ENCODE measurements at places on chromosomes 5 and 9.

GRCh38 chr5:160923411-160923810, 71.4 kb upstream of the ATP10B start:
- DNase-seq, result no peak

GRCh38 chr5:180494510-180495181, 467 bp downstream of the CNOT6 start:
- no peak for DNase-seq

DNA sequence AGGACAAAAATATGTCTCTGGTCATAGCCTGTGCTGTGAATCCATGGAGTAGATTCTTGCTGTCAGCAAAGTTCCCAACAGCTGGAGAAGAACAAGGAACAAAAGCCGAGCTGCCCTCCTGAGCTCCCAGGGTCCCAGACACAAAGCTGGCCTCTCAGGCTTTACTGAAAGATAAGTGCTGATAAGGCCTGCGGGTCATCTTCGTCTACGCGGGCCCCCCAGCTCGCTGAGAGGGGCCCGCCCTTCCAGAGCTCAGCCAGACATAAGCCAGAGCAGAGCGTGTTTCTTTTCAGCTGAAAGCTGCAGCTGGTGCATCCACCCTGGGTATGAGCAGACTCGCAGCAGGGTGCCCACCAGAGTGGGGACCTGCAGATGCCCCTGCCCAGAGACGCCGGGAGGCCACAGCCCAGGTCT, 84.7 kb downstream of the HSD17B3 start:
- no peak for DNase-seq

DNA sequence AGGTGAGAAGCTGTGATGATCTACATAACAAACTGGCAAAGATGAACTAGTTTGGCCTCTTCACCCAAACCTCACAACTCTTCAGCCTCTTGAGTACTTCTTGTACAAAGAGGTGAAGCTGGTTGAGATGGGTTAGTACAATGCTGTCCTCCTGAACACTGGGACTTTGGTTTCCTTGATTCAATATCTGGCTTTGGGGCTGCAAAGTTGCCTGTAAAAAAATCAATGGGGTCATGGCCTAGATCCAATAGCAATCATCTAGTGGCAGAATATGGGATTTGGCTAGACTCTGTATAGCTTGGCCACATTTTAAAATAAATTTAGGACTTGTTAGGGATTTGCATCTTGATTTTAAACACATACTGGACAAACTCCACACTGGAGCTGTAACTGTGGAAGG, 179.1 kb downstream of the ADAMTS12 start:
- DNase-seq, result no peak

GRCh38 chr5:116830079-116830478, 255.5 kb upstream of the SEMA6A start:
- no peak for DNase-seq

DNA sequence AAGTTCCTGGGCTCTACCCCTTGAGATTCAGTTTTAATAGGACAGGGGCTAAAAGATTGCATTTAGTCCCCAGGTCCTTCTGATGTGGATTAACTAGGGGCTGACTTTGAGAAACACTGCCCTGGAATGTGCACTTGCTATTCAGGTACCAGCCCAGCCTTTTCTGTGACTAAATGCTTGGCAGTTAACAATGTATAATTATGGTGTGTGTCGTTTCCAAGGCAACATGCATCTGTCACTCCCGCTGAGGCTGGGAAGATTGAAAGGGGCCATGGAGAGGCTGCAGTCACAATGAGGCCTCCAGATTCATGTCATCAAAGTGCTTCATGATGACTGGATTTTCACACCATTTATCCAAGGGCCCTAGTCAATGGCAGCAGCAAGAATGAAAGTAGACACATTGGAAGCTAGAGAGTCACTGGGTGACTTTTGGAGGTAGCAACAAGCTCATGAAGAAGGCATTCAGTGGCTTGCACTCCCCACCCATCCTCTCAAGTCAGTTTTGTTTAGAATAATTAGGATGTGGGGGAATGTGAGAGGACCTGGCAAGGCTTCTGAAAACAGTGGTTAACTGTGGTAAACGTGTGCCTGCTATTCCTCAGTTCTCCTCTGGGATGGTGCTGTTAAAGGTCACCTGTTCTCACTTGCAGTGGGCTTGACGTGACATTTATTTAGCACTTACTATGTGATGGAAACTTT, 28.3 kb downstream of the RAI14 start:
- no peak for DNase-seq
